H1 (cell line): ENCODE measurements at places on chromosomes 4 and X.

DNA sequence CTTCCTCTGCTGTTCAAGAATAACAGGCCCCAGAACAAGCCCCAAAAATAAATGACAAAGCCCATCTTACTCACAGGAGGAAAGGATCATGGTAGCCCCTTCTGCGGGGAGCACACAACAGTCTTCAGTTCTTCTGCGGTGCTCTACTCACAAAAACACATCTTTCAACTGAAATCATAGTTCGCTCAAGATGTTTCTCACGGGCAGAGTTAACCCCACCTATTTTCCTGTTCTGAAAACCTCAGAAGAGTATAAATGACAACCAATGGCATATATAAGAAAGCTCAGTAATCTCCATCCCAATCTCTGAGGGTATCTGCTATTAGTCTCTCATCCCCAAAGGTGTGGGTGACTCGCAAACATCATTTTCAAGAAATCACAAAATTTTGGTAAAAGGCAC, at the start of gene TXK:
Gene TXK, minus strand, starts transcription at position 170 of the 400 bp plus-strand sequence. Its CDS starts 80 bp downstream, at position 90.
- DNase-seq, result no peak

DNA sequence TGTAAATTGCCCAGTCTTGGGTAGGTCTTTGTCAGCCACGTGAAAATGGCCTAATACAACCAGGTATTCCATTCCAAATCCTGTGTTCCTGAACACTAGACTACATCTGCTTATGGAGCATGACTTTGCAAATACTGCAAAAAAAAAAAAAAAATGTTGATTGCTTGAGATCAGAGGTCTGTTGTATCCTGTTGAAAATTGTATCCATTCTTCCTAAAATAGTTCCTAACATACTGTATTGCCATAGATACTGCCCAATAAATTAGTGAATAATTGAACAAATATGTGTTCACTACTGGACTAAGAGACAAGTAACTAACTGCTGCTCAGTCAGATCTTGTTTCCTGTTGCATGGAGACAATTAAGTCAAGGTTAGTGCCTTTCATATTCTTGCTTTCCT, 164.3 kb upstream of the PABPC4L start:
- no peak for DNase-seq

- DNase-seq, result no peak
Observed at GRCh38 chr4:80655662-80656061, 320.1 kb downstream of the CFAP299 start.

GRCh38 chrX:29890646-29891200, 324.6 kb upstream of the MAGEB2 start:
- DNase-seq, result no peak

DNA sequence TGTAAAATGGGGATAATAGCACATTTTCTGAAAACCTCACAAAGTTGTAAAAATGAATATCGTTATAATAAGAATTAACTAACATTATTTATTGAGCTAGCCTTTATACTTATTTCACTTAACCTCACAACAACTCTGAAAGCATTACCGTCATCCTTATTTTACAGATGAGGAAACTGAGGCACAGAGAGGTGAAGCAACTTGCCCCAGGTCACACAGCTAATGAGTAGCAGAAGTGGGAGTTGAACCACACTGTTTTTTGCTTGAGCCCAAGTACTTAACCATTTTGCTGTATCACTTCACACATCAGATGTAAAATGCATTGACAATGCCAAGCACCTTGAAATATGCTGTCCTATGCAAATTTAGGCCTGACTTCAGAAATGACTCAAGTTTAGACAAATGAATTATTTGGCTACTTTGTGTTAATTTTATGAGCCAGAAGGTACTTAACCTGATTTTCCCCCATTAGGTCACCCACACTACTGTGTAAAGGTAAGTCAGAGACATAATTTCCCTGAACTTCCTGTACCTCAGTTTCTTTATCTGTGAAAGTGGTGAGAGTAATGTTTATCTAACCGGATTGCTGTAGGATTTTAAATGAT, 23.1 kb downstream of the CD40LG start:
- DNase-seq, result no peak

DNA sequence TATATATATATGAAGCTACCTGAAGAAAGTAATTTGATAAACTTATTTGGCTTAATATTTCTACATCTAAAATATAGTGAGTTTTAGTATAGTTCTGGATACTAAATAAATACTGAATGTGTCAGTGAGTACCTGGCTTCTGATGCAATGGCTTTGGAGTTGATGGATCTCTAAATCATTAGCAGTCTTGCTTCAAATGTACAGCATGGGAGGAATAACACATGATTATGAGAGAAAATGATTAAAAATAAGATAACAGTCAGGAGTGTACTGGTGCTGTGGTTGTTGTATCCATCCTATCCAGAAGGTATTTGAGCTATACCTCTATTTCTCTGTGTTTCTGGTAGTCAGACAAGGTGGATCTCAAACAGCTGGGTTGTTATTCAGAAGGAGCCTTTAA, 641.3 kb downstream of the TRAM1L1 start:
- no peak for DNase-seq
